ENCODE measurements at places on chromosomes 3 and 15.

DNA sequence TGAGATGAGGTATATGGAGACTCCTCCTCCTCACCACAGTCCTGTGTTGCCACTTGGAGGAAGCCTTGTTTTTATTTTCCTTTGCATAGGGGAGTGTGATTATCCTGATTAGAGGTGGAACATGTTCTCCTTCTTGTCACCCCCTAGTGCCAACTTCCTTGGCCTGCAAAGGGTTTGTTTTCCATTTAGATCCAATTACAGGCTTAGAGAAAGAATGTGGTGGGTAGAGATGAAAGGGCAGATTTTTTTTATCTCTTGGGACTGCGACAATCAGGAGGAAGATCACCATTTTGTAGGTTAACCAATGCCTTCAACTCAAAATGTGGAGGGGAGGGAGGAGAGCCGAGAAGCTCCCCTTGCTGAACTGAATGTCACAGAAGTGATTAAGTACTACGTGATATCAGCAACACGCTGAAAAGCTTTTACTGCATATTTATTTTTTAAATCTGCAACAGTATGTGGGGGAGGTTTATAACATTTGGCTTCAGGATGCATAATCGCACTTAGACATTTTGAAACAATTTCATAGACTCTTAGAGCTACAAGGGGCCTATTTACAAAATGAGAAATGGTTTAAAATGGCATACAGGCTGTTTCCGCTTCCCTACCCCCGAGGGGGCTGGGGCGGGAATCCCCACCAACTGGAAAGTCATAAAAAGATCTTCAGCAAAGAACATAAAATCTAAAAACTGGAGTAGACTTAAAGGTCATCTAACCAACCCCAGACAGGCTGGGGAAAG is 2.4 kb downstream of the LMCD1 start:
- DNase-seq: no peak

DNA sequence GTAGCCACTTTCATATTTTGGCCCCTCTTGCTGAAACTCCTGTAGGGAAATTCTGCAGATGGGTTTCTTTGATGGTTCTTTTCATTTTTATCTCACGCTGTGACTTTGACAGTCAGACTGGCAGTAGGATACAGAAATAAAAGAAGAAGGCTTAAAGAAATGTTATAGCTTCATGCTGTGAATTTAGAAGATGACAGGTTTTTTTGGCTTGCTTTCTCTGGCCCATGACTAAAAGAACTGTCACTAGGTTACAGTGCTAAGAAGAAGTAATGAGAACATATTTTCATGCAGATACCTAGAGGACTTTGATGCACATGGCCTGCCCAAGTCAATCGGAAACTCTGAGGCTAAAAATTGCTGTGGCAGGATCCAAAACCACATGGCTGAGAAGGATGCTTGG is 334.5 kb downstream of the EPHA6 start:
- no peak for DNase-seq

DNA sequence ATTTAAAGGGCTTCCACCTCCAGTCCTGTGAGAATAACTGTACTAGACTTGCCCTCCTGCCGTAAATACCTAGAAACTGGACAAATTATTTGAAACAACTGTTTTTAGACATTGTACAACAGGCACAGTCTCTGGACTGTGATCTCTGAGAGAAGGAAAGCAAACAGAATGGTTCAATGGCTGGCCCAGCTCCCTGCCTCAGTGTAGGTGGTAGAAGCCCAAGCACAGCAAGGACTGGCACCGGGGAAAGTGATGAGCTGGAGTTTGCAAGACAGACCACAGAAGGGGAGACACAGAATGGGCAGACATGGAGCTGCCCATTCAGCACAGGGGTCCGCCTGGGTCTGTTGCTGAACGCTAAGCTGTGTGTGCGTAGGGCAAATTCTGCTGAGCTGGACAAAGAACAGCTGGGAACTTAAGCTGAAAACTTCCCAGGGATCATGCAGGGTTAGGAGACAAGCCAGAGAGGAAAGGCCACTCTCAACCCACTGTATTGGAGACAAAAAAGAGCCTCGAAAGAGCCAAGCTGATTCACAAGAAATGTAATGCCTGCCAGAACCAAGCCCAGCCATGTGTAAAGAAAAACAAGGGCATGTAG is 52.6 kb upstream of the SEC61A1 start:
- no peak for DNase-seq

- no peak for DNase-seq
Measured at GRCh38 chr3:127699416-127700300, 26.9 kb downstream of the ABTB1 start.

GRCh38 chr3:119924111-119925094 is 142.5 kb downstream of the NR1I2 start:
- DNase-seq: no peak

GRCh38 chr3:158918008-158918407 is 116.2 kb downstream of the MFSD1 start:
- no peak for DNase-seq

GRCh38 chr3:40939741-40940130 is 259.6 kb upstream of the CTNNB1 start:
- no peak for DNase-seq

- no peak for DNase-seq
Measured at GRCh38 chr3:132596816-132597433, at the start of gene ACKR4. ACKR4 (plus strand) TSS chr3:132597270; CDS start chr3:132600398, 3,128 bp downstream.

DNA sequence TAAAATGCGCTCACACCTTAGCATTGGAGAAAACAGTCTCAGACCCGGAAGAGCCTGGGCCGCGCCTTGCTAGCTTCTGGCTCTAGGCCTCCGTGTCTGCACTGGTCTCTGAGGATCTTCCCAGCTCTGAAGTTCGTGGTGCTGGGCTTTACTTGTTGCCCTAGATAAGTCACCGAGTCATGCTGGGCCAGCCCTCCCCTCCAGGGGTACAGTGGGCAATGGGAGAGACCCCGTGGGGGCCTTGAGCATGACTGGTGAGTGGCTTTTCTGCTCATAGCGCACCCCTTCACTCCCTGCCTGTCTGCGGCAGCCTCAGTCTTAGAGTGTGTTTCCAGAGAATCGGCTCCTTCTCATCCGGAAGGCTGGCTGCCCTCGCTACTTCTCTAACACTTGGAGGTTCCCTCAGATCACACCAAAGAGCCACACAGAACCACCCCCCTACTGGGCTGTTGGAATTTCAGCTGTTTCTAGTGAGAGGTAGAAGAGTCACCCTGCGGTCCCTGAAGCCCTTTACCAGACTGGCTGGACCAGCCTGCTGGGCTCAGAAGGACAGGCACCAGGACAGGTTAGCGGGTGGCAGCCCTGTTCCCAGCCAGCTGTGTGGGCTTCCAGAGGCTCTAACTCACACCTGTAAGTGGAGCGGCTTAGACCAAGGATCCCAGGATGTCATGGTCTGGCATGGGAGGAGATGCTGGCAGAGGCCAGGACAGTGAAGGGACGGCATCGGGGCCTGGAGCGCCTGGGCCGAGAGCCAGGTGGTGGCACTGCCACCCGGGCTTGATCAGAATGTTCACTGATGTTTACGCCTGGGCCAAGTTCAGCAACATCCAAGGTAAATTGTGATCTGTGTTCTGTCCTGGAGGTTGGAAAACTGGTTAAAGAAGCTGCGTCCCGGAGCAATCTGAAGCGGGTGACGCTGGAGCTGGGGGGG is 17.9 kb downstream of the ALDH1A3 start:
- DNase-seq: no peak

DNA sequence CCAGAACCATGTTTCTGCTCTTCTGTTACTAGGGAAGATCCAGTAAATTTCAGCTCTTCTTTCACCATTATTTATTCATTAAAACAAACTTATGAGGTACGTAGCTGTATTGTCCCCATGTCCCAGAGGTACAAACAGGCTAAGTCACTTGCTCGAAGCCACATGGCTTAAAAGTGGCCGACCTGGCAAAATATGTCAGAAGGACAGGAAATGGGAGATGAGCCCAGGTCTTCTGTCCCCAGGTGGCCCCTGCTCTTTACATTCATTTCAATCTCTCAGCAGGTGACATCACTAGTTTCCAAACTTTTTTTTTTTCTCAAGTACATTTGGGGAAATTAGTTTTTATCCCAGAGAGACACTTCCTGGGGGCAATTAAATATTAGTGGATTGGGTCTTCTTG is 34.1 kb upstream of the LPP start:
- DNase-seq: no peak

DNA sequence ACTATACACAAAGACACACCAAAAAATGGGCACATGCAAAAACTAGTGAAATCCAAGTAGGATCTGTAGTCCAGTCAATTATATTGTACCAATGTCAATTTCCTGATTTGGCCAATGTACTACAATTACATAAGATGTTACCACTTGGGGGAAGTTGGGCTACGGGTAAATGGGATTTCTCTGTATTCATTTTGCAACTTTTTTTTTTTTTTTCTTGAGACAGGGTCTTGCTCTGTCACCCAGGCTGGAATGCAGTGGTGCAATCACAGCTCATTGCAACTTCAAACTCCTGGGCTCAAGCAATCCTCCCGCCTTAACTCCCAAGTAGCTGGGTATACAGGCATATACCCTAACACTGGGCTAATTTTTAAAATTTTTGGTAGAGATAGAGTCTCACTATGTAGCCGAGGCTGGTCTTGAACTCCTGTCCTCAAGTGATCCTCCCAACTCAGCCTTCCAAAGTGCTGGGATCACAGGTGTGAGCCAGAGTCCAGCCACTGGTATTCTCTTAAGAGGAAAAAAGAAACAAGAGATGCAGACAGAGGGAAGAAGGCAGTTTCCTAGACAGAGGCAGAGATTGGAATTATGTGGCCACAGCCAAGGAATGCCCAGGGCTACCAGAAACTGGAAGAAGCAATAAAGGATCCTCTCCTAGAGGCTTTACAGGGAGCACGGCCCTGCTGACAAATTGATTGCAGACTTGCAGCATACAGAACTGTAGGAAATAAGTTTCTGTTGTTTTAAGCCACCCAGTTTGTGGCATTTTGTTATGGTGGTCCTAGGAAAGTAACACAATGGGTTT is 33.3 kb downstream of the TFDP2 start:
- no peak for DNase-seq

GRCh38 chr3:61669203-61669602 is 107.8 kb downstream of the PTPRG start:
- no peak for DNase-seq

GRCh38 chr3:26704736-26705135 is 82.2 kb downstream of the LRRC3B start:
- DNase-seq: no peak

DNA sequence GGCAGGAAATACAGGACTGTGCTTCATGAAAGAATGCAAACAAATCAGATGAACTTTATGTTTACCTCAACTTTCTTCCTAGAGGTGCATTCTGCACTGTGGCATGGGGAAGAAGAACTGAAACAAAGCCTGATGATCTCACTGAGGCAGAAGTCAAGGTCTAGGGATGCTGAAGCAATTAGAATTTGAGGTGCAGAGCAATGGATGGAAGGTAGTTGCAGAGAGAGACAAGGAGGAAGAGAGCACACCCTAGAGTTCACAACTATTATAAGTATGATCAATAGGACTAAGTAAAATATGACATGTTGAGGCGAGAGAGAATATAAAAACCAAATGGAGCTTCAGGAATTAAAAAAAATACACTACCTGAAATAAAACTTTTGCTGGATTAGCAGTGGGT is 420.1 kb downstream of the EDEM1 start:
- no peak for DNase-seq

- DNase-seq: no peak
Measured at GRCh38 chr15:51319539-51319938, 18.9 kb downstream of the CYP19A1 start.

DNA sequence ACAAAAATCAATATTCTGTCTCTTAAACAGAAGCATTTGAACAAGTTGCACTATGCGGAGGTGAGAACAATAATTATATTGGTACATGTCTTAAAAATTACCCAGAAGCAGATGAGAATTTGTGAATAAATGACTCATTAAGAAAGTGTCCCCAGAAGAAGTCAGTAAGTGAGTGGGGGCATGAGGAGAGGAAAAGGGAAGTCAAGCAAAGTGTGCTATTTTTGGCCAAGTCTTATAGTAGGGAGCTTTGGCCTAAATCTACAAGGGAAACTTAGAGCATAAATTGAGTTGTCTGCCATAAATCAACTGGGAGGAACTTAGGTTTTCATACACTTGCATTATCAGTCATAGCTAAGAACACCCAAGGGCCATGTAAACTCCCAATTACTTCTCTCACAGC is 86.9 kb upstream of the SATB1 start:
- DNase-seq: no peak

DNA sequence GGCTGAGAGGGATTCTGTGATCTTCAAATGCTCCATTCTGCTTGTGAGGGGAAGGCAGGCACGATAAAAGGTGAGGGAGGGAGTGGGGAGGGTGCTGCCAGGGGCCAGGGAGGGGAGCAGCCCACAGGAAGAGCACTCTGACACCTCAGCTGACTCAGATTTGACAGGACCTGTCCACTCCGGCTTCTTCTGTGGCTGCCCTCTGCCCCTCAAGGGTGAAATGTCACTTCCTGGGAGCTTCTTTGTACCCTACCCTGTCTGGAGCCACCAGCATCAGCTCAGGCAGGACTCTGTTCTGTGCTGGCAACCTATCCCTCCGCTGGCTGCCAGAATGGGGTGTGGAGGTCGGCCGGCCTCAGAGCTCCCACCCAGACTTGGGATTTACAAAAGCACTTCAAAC is 114.0 kb upstream of the HACD2 start:
- no peak for DNase-seq

Data from uterus (tissue), 4 donors.